Endothelial cell of coronary artery (primary cell): ENCODE measurements at places on chromosomes 5 and 9. TPM values are rescaled to one million over a fixed set of nuclear protein-coding genes. Genes with fewer than 3 reads are reported as not detected.

Gene NUDT2
- total RNA-seq, result 20.6 and 35.4 TPM in 2 replicates

Gene TAF11L5
- total RNA-seq, result not detected in 2 replicates

Gene SPATA31D3
- total RNA-seq, result not detected in 2 replicates

Gene F12
- total RNA-seq, result 0.56 and 0.99 TPM in 2 replicates

Gene HOMER1
- total RNA-seq, result 6.9 and 8.2 TPM in 2 replicates

Gene OTP
- total RNA-seq, result not detected in 2 replicates

Gene SLIT3
- total RNA-seq, result 0.36 and 1.4 TPM in 2 replicates

Gene BARHL1
- not detected in 2 replicates for total RNA-seq

Gene ARAP3
- total RNA-seq, result 30.1 and 35.6 TPM in 2 replicates

Gene FSD1L
- 3.6 and 5.8 TPM in 2 replicates for total RNA-seq

Gene GRM6
- total RNA-seq, result not detected in 2 replicates

Gene LHX6
- 0.27 and 1.3 TPM in 2 replicates for total RNA-seq

Gene RMRP
- 34,663 and 71,197 TPM in 2 replicates for total RNA-seq

Gene SERF1A
- total RNA-seq, result 3.6 and 3.7 TPM in 2 replicates

Gene PCDHB12
- total RNA-seq, result 0.47 and 0.54 TPM in 2 replicates

Gene CCL21
- total RNA-seq, result not detected in 2 replicates

Gene LTC4S
- 1.1 and 1.2 TPM in 2 replicates for total RNA-seq

Gene SH2D3C
- total RNA-seq, result 62.1 and 63.2 TPM in 2 replicates

Gene TMOD1
- 0.09 and 0.28 TPM in 2 replicates for total RNA-seq

Gene TNFAIP8
- total RNA-seq, result 10.0 and 12.2 TPM in 2 replicates

Gene PDE6A
- under 0.01 TPM in 1 of 2 replicates, not detected in the other for total RNA-seq

Gene ACSL6
- total RNA-seq, result 0.47 TPM in 1 of 2 replicates, not detected in the other

Gene SH3GL2
- 0.09 TPM in 1 of 2 replicates, not detected in the other for total RNA-seq

Gene TAS2R1
- not detected in 2 replicates for total RNA-seq

Gene C5orf52
- total RNA-seq, result not detected in 2 replicates

Gene FBLL1
- 0.36 and 0.47 TPM in 2 replicates for total RNA-seq

Gene KDM4C
- 16.7 and 27.8 TPM in 2 replicates for total RNA-seq

Gene RLN2
- 0.28 TPM in 1 of 2 replicates, not detected in the other for total RNA-seq

Gene CKMT2
- total RNA-seq, result 0.19 TPM in 1 of 2 replicates, not detected in the other

Gene HTR1A
- total RNA-seq, result 0.09 TPM in 1 of 2 replicates, not detected in the other

Gene BOD1
- total RNA-seq, result 65.3 and 72.9 TPM in 2 replicates

Gene IL3
- total RNA-seq, result not detected in 2 replicates

Gene PKD2L2
- total RNA-seq, result not detected in 2 replicates
